ENCODE measurements at places on chromosomes 2 and 18.

- peaks cover 4% of the 10 kb centered on the region for H3K4me1 ChIP-seq
- no peaks in the 10 kb centered on the region for H3K27me3 ChIP-seq
- H3K4me3 ChIP-seq, result no peak overlapping the region
- H3K27ac ChIP-seq, result no peak overlapping the region
Measured at GRCh38 chr2:232013701-232014353, 52.3 kb downstream of the DIS3L2 start.

GRCh38 chr18:52963481-52963880 lies 623.5 kb downstream of the DCC start:
- H3K4me3 ChIP-seq, result no peak overlapping the region
- no peaks in the 10 kb centered on the region for H3K36me3 ChIP-seq
- H3K27me3 ChIP-seq, result no peaks in the 10 kb centered on the region
- H3K4me1 ChIP-seq, result no peaks in the 10 kb centered on the region
- no peak for DNase-seq
- no peak overlapping the region for H3K27ac ChIP-seq

DNA sequence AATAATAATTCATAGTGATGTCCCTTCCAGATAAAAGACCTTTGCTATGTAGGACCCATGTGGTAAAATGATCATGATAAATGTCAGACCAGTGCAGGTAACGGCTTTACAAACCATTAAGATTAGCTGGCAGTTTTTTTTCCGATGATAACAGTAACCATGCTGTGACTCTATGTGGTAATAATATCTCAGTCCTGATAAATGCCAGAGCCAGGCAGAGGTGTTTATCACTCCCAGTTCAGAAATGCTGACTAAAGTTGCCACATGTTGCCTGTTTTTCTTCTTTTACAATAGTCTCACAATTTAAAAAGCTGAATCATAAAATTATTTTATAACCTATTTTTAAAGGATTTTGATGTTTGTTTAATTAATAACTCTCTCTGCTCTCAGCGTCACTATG lies 565.1 kb downstream of the ARHGAP15 start:
- DNase-seq, result no peak
- H3K4me3 ChIP-seq, result no peak overlapping the region
- H3K27ac ChIP-seq, result no peak overlapping the region
- no peaks in the 10 kb centered on the region for H3K27me3 ChIP-seq
- no peaks in the 10 kb centered on the region for H3K36me3 ChIP-seq

DNA sequence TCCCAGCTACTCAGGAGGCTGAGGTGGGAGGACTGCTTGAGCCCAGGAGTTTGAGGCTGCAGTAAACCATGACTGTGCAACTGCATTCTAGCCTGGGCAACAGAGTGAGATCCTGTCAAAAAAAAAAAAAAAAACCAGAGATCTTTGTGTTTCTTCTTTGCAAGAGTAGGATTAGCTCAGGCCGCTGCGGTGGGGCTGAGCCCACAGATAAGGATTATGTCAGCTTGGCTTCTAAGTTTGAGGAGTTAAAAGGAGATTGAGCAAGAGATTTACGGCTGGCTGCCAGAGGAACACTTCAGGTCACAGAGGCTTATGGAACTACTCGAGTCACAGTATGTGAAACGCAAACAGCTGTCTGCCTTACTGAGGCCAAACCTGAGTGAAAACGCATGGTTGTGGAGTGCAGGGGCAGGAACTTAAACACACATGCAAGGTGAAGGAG lies 146.7 kb upstream of the L3MBTL4 start:
- DNase-seq, result no peak
- H3K4me3 ChIP-seq, result no peak overlapping the region
- no peaks in the 10 kb centered on the region for H3K36me3 ChIP-seq

GRCh38 chr2:19988600-19988999 lies 1.3 kb downstream of the WDR35 start:
- no peaks in the 10 kb centered on the region for H3K27me3 ChIP-seq
- H3K4me1 ChIP-seq, result peaks cover 19% of the 10 kb centered on the region
- H3K36me3 ChIP-seq, result no peaks in the 10 kb centered on the region
- H3K4me3 ChIP-seq, result peak overlapping the region; percentile 85
- no peak for DNase-seq

- peaks cover 57% of the 10 kb centered on the region for H3K27me3 ChIP-seq
- no peak for DNase-seq
- H3K36me3 ChIP-seq, result no peaks in the 10 kb centered on the region
Measured at GRCh38 chr2:11567631-11568031, 33.8 kb downstream of the GREB1 start.

- no peak for DNase-seq
- H3K4me3 ChIP-seq, result no peak overlapping the region
- peaks cover 16% of the 10 kb centered on the region for H3K4me1 ChIP-seq
- H3K27me3 ChIP-seq, result no peaks in the 10 kb centered on the region
- no peaks in the 10 kb centered on the region for H3K36me3 ChIP-seq
- no peak overlapping the region for H3K27ac ChIP-seq
Measured at GRCh38 chr18:23450022-23450421, 3.1 kb upstream of the RIOK3 start.

DNA sequence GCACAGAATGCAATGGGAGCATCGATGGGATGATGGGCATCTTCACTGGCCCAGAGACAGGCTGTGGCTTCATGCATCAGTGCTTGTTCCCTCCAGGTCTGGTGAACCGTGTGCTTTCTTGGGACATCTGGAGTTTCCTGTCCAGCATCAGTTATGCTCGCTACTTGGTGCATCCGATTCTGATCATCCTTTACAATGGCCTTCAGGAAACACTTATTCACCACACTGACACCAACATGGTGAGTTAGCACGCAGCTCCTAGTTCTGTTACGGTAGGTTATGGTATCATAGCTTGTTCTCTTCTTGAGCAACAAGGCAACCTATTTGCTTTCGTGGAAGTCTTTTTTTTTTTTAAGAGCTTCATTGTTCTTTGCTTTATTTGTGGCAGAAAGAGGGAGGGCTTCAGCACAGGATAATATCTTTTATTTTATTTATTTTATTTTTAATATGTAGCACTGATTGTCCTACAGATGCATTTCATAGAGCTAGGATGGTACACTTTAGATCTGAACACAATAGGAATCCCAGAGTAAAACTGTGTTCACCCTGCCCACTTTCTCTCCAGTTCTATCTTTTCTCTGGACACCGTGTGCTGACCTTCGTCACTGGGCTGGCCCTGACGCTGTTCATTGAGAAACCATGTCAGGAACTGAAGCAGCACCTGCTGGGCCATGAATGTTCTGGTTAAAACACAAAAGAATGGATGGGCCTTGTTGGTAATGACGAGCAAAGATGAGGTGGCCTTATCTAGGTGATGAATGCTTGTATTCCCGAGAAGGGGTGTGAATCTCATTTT lies 71.2 kb upstream of the SEC11C start:
- H3K27ac ChIP-seq, result no peak overlapping the region
- H3K27me3 ChIP-seq, result no peaks in the 10 kb centered on the region
- no peak for DNase-seq

GRCh38 chr2:217918308-217919024 lies 84.3 kb downstream of the TNS1 start:
- DNase-seq, result no peak
- H3K4me1 ChIP-seq, result no peaks in the 10 kb centered on the region
- H3K27ac ChIP-seq, result no peak overlapping the region
- no peaks in the 10 kb centered on the region for H3K36me3 ChIP-seq
- no peaks in the 10 kb centered on the region for H3K27me3 ChIP-seq

- H3K36me3 ChIP-seq, result no peaks in the 10 kb centered on the region
- H3K4me1 ChIP-seq, result no peaks in the 10 kb centered on the region
- H3K27me3 ChIP-seq, result no peaks in the 10 kb centered on the region
Measured at GRCh38 chr2:154350911-154351310, 347.6 kb upstream of the KCNJ3 start.

DNA sequence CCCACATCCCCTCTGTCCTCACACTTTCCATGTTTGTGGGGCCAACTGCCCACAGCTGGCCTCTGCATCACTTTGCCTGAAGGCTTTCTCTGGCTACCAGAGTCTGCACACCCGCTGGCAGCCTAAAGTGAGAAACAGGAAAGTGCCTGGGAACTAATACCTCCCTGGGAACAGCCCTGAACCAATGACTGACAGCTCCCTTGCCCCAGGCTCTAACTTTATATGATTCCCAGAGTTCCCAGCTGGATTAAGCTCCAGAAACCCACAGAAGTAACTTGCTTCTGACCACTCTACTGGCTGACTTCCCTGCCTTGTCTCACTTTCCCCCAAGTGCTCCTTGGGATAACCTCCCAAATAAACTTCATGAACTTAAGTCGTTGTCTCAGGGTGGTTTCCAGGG lies 159.6 kb upstream of the LMAN1 start:
- no peak overlapping the region for H3K27ac ChIP-seq
- no peak for DNase-seq
- no peaks in the 10 kb centered on the region for H3K36me3 ChIP-seq
- H3K4me1 ChIP-seq, result peaks cover 34% of the 10 kb centered on the region
- no peak overlapping the region for H3K4me3 ChIP-seq

DNA sequence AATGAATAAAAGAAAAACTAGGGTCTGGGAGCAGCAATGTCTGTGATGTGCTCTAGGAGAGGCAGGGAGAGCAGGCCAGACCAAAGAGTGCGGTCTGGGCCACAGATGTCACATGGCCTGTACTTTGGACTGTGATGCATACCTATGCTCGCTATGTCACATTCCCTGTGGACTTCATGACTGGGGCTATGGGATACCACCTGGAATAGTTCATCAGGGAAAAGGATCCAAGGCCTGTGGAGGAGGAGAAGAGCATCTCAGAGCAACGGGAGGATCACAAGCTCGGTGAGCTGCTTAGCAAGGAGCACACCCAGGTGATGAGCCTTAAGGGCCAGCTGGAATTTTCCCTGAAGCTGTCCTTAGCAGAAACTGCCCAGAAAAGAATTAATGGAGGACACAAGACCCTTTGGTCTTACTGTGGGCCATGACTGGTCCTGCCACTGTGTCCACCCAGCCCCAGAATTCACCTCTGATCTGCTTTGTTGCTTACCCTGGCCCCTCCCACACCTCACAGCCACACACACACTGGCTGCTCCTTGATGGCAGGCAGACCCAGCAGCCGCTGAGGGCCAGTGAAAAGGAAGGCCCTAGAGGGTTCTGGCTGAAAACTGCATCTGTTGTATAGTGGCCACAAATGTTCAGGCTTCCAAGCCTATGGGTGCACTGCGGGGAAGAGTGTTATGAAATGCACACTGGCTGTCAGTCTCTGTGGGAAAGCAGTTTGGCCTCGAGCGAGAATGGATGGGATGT lies 25.3 kb upstream of the GCC2 start:
- H3K27me3 ChIP-seq, result no peaks in the 10 kb centered on the region
- no peaks in the 10 kb centered on the region for H3K36me3 ChIP-seq
- no peak overlapping the region for H3K27ac ChIP-seq
- no peak overlapping the region for H3K4me3 ChIP-seq
- no peaks in the 10 kb centered on the region for H3K4me1 ChIP-seq
- no peak for DNase-seq

DNA sequence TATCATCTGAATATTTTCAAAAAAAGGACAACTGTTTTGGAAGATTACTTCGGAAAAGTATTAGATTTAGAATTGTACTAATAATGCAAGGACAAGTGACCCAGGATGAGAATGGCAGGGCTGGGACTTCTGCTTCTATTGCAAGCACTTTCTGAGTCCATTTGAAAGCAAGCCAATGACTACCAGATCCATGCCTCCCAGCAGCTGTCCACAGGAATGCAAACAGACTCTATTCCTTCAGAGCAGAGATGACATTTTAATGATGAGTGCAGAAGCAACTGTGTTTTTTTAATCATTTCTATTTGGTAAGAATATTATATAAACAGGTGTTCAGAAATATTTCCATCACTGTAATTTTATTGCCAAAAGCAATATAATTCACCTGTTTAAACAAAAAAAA lies 456.7 kb downstream of the SOX11 start:
- no peak for DNase-seq
- no peaks in the 10 kb centered on the region for H3K27me3 ChIP-seq
- no peak overlapping the region for H3K27ac ChIP-seq
- no peak overlapping the region for H3K4me3 ChIP-seq

- H3K27ac ChIP-seq, result no peak overlapping the region
- H3K36me3 ChIP-seq, result no peaks in the 10 kb centered on the region
- no peaks in the 10 kb centered on the region for H3K27me3 ChIP-seq
- H3K4me1 ChIP-seq, result no peaks in the 10 kb centered on the region
- DNase-seq, result no peak
Measured at GRCh38 chr2:181823405-181823804, 68.1 kb upstream of the ITPRID2 start.

DNA sequence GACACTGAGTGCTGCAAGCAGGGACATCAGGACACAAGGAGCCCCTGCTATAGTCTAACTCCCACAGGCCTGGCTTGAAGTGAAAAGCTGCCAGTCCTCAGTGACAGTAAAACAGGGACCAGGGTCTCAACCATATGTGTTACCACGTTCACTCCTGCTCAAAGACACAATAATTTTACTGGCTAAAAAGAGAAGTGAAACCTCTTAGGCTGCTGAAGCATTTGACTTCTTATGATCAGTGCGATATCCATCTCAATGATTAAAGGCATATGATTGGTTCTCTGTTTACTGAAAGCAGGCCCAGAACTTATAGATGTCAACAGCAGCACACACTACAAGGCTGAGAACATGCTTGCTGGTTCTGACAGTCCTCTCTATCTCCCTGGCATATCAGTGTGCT lies 129.8 kb upstream of the LMAN1 start:
- no peaks in the 10 kb centered on the region for H3K27me3 ChIP-seq
- no peak overlapping the region for H3K4me3 ChIP-seq
- H3K27ac ChIP-seq, result no peak overlapping the region

DNA sequence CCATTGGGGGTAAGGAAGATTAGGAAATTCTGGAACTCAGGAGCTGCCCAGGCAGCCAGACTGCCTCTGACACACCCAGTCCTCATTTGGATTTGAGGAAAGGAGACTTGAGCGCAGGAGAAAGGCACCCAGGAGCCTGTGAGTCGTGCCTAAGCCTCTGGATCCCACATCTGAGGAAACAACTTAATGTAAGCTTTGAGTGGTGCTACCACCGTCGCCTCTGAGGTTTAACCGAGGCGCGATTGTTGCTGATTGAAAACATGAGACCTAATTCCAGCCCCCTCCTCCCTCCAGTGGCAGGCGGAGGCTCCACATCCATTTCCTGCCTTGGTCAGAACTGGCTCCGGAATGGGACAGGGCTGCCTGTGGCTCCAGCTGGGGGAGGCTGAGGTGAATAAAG lies 176.7 kb upstream of the PKDCC start:
- H3K4me3 ChIP-seq, result no peak overlapping the region
- no peaks in the 10 kb centered on the region for H3K27me3 ChIP-seq
- H3K36me3 ChIP-seq, result no peaks in the 10 kb centered on the region
- no peak overlapping the region for H3K27ac ChIP-seq
- H3K4me1 ChIP-seq, result no peaks in the 10 kb centered on the region

DNA sequence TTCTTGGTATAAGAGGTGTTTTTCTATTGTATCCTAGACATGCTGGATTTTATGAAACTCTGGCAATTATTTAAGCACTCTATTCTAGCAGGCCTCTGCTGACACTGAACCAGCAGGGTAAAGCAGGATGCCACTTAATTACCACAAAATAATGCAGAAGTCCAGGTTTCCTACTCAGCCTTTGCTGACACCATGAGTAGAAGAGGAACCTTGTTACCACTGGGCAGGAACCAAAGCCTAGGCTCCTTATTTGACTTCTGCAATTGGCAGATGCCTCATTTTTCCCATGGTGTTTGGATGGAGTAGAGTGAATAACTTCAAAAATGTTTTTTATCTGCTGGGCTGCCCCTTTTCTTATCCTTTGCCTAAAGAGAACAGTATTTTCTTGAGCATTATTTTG lies 60.8 kb downstream of the THNSL2 start:
- no peak overlapping the region for H3K4me3 ChIP-seq
- H3K27ac ChIP-seq, result no peak overlapping the region
- peaks cover 8% of the 10 kb centered on the region for H3K27me3 ChIP-seq
- DNase-seq, result no peak
- no peaks in the 10 kb centered on the region for H3K36me3 ChIP-seq

GRCh38 chr2:1874101-1874865 lies 130.0 kb upstream of the PXDN start:
- H3K4me3 ChIP-seq, result no peak overlapping the region
- peaks cover 98% of the 10 kb centered on the region for H3K27me3 ChIP-seq
- no peak for DNase-seq
- H3K36me3 ChIP-seq, result no peaks in the 10 kb centered on the region
- H3K27ac ChIP-seq, result no peak overlapping the region

All from PC-9 (cell line).